ENCODE measurements at places on chromosomes 13 and 19. TPM values are rescaled to one million over a fixed set of nuclear protein-coding genes. Genes with fewer than 3 reads are reported as not detected.
A peak's percentile ranks its signal among the peaks of the same experiment; 100 is the strongest.

The TMC4 gene
- total RNA-seq = 1.9 TPM

The THAP8 gene
- 2.2 TPM for total RNA-seq

The ONECUT3 gene
- total RNA-seq = 0.03 TPM

The ADGRE1 gene
- total RNA-seq = 0.88 TPM

The ZNF799 gene
- total RNA-seq = 3.0 TPM

DNA sequence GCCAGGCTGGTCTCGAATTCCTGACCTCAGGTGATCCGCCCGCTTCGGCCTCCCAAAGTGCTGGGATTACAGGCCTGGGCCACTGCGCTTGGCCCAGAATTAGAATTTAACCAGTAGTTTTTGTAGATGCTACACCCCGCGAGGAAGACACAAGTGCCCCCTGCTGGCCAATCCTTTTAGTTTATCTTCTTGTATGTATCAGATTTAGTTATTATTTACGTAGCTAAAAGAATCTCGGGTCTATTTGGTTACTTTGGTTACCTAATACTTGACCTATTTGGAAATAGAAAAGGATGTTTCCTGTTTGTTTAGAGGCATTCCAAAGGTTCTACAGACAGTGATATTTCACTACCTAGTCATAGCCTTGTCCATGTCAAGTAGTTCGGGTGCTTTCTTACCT, 22.0 kb downstream of the MUC16 start:
- no peak for DNase-seq

- no peak for DNase-seq
Observed at GRCh38 chr13:34207334-34207733, 389.4 kb downstream of the RFC3 start.

DNA sequence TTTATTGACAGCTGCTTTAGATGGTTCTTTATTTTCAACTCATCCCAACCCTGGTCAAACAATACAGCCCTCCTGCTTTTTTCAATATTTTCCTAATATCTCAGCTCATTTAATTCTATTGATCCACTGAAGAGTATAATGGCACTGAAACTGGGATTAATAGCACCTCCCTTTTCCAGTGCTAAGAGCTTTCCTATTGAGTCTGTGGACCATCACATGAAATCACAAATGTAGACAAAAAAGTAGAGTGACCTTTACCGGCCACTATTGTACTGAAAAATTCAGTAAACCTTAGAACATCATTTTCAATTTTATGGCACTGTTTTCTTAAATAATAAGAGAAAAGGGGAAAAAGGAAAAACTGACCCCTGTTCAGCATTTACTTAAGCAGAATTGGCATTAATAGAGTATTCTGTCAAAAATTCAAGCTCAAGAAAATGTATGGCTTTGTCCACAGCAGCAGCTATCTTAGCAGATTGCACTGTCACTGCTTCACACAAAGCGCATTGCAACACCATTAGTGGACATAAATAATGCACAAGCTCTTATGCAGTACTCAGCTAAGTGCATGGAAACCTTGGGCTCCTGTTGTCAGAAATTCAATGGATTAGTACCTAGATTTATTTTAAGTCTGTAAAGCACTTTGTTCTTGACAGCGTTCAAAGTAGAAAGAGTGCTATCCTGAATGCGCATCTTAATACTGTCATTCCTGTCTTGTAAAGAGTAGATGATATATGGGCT, 851.0 kb upstream of the KLHL1 start:
- no peak for DNase-seq

DNA sequence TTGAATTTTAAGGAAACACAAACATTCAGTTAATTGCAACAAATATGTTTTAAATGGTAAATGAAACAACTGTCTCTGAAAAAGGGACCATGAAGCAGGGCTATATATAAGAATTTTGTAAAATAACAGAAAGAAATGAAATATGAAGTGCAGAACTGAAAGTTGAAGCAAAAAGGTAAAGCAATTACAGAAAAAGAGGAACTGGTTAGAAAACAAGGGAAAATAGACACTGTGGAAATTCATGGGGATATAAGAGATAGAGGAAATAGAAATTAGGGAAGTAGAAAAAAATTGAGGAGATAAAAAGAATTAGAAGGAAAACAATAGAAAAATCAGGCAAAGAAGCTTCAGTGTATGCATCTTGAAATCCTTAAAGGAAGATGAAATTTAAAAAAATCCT, 40.0 kb upstream of the TDRD3 start:
- DNase-seq = no peak

GRCh38 chr13:99265821-99266426, 7.7 kb upstream of the GPR18 start:
- no peak for DNase-seq

DNA sequence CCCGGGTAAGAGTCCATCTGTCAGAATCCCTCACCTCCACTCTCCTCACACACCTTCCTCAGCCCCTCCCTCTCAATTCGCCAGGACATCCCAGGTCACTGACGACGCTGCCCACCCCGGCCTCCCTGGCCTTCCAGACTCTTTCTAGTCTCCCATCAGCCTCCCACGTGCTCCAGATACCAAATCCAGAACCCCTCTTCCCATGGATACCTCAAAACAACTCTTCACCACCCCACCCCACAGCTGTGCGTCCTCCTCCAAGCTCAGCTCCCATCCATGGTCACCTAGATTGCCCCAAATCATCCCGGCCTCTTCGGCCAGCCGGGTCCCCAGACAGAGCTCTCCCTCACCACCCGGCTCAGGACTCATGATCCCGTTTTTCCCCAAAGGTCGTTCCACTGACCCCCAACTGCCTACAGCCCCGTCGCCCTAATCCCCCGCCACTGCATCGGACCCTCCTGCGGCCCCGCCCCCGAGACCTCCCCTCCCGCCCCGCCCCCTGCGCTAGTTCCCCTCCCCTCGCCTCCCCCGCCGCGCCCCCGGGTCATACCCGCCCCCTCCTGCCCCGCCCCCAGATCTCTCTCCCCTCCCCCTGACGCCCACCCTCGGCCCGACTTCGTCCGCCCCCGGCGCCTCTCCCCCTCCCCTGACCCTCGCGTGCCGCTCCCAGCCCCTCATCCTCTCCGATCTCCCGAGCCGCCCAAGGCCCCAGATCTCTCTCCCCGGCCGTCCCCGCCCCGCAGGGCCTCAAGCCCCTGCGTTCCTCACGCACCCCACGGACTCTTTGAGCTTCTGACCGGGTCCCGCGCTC, 546 bp downstream of the UBXN6 start:
- DNase-seq = no peak

DNA sequence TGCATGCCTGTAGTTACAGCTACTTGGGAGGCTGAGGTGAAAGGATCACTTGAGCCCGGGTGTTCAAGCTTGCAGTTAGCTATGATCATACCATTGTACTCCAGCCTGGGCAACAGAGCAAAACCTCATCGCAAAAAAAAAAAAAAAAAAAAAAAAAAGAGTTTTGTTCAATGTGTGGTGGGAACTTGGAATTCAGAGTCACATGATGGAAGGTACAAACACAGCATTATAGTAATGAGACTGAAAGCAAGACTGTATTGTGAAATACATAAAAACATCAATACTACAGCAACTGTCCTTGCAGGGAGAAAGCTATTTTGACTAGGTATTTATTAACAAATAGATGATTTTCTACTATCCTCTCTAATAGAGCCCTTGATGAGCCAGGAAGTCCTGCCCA, 393.2 kb downstream of the DLEU7 start:
- no peak for DNase-seq

DNA sequence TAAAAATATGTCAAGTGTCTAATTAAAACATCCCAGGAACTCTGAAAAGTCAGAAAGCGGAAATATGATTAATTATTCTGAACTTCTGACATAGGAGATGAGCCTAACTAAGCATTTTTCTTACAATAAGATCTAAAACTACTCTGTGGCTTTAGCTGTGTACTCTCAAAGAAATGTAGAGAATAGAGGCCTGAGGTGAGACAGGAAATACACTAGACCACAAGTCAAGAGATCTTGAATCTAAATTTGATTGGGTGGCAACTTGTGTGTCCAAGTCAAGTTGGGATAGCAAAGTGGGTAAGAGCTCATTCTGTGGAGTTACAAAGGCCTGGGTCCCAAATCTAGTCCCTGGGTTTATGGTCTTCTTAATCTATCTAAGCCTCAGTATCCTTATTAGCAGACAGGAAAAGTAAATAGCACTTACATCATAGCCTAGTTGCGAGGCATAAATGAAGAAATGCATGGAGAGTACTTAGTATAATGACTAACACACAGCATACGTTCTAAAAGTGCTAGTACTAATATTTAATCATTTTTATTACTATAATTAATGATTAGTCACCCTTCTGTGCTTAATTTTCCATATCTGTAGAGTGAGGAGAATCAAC, 9.4 kb upstream of the LRRC63 start:
- DNase-seq = no peak

DNA sequence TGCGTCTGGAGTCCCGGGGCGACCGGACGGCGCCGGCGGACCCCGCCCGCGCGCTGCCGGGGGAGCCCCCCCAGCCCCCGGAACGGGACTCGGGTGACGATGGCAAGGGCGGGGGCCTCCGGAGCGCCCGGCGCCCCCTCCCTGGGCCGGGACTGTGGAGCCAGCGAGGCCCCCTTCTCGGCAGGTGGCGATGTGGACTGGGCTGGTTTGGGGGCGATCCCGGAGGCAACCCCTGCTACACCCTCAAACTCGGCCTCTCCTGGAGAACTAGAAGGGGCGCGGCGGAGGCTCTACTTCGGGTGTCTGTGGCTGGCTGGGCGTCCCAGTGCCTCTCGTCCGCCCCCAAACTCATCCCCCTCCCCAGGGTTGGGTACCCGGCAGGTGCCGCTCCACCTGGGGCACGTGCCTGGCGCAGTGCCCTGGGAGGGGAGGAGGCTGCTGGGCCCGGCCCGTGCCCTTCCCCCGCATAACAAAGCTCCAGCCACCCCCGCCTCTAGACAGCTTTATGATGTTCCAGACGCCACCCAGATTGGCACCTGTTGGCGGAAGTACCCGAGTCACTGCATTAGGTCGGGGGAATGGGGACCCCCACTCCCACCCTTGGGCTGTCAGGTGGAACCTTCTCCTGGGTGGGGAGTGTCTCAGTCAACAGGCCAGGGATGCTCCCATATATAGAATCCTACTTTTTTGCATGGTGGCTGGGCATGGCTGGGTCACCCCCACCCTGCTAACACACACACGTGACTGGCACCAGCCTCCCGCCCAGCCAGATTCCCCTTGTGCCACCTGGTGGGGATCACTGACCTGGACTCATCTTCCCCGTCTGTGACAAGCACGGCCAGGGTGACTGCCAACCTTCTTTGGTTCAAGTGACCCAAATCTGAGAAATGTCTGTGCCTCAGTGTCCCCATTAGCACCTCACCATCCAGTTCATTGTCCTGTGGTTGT, 722 bp downstream of the PKN1 start:
- DNase-seq = no peak

DNA sequence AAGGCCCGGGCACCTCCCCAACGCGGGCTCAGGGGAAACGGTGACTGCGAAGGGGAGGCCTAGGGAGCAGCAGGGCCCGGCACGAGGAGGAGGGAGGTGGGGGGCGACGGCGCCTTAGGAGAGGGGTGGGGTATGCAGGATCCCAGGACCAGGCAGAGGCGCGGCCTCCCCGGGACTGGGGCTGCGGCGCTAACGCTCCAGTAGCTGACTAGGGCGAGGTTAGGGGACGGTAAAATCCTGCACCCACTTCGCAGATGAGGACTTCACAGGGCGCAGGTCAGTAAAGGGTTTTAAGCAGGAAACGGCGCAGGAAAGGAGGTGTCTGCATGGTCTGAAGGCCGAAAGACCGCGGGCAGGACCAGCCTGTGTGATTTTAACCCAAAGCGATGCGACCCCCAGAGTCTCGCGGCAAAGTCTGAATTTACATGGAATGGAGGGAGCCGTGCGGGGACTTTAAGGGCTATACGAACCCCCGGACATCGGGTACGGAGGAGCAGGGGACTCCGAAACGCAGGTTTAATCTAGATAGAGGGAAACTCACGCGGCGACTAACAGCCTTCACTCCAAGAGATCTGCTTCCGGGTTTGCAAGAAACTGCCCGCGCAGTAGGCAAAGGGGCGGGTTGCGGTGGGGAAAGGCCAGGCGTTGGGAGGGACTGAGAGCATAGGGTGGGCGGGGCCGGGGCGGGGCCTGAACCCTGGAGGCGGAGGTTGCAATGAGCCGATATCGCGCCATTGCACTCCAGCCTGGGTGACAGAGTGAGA, at the start of gene ZNF665:
TSS of gene ZNF665 (minus strand) at position 588 of the 764 bp plus-strand sequence. CDS start 10,460 bp downstream, outside the sequence.
- DNase-seq = peak; percentile 56

GRCh38 chr19:36577271-36577996, 4.3 kb upstream of the ZNF529 start:
- no peak for DNase-seq

DNA sequence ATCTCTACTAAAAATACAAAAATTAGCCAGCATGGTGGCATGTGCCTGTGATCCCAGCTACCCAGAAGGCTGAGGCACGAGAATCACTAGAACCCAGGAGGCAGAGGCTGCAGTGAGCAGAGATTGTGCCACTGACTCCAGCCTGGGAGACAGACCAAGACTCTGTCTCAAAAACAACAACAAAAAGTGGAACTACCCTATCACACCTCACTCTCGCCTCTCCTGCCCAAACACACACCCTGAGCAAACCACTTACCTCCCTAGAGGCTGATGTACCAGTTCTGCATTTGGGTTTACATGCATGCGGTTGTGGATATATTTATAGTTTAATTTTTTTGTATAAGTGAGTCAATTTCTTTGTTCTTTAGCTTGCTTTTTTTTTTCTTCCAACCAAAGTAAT, 7.7 kb upstream of the PTOV1 start:
- DNase-seq = no peak

DNA sequence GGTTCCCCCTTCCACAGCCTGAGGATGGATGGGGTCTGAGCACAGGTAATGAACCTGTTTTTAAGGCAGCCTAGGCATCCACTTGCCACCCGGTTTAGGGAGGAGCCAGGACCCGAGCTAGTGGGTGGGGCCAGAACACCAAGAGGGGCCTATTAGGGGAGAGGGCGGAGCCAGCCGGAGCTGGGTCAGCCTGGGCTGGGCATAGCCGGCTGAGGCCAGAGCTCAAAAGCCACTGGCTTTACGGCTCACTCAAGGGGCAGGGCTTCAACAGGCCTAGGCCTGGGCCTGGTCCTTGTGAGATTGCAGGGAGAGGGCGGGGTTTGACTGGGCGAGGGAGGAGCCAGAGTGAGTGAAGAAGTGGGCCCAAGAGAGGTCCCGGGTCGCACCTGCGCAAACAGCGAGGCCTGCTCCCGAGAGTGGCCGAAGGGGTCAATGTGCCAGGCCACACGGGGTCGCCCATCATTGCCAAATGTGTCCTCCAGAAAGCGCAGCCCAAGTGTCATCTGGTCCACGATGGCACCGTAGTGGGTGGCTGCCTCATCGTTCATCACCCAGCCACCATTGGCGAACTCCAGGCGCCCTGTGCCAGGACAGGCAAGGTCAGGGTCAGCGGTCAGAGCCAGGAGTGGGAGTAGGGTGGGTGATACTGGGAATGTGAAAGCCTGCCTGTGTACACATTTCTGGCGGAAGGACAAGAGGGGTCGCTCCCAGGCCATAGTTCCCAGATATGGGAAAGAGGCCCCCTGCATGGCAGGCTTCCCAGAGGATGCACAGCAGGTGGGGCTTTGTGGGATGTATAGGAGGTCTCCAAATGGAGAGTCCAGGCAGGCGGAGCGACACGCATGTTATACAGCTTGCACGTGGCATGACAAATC, 1.9 kb downstream of the MAN2B1 start:
- no peak for DNase-seq

- peak; percentile 99 for DNase-seq
Observed at GRCh38 chr19:48713864-48714755, 5.4 kb downstream of the MAMSTR start.

- DNase-seq = no peak
Observed at GRCh38 chr13:27194895-27195764, 23.5 kb upstream of the USP12 start.

All from left lobe of liver (tissue), 2 donors.